ENCODE measurements at places on chromosomes 7 and 10.

GRCh38 chr7:22351329-22351692 is 5.6 kb downstream of the RAPGEF5 start:
- no peak for DNase-seq

- DNase-seq = no peak
Observed at GRCh38 chr10:125768219-125768855, 7.3 kb downstream of the MMP21 start.

DNA sequence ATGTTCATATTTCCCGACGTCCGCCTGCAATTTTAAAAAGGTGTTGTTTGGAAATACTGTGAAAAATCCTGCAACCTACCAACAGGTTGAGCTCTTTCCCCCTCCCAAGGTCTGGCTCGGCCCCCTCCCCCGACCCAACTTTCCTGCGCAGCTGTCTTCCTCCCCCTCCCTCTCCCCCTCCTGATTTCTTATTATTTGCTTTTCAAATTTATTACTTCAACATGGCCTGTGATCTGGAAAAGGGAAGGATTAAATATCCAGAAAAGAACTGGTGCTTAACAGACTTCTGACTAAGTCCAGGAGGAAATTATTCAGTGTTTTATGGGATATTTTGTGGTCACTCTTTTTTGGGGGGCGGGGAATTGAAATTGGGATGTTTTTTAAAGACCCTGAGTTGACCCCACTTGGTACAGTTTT is 2.4 kb downstream of the ARID5B start:
- no peak for DNase-seq

GRCh38 chr7:77416621-77417371 is 647 bp upstream of the GSAP start:
- no peak for DNase-seq

GRCh38 chr7:28922624-28923331 is 35.4 kb downstream of the TRIL start:
- peak; percentile 64 for DNase-seq

DNA sequence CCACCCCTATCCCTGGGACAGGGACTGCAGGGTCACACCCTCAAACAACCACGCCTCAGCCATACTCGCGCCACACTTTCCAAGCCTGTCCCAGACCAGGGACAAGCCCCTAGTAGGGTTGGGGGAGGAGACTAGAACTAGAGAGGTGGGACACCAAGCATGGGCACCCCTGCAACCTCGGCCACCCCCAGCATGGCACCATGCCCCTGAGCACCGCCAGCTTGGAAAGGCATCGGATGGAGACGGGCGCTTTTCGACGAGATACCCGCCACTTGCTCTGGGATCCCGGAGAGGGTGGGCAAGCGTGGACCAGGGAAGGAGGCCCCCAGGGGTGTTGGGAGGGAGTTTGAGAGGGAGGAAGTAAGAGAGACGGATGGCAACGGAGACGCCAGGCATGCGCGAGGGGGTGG is 13.1 kb upstream of the KMT2E start:
- DNase-seq = no peak

DNA sequence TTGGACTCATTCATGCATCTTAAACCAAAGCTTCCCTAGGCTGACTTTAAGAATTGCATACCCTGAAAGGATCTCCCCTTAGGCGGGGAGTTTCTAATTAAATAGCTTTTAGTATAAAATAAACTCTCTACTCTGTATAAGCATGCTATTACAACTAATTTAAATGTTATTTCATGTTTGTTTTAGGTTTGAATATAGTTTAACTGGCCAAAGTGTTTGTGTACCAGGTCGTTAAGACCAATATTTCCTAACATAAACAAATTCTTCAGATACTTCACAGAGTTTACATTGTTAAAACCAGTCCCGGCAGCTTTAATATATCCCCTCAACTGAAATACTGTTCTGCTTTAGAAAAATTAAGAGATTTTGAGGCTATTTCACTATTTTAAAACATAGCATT is 2.3 kb downstream of the GLI3 start:
- DNase-seq = no peak

Data from CD4-positive, alpha-beta T cell treated with Interleukin-10 for 1 hour (primary cell).